ENCODE measurements at places on chromosomes 11 and 22.

DNA sequence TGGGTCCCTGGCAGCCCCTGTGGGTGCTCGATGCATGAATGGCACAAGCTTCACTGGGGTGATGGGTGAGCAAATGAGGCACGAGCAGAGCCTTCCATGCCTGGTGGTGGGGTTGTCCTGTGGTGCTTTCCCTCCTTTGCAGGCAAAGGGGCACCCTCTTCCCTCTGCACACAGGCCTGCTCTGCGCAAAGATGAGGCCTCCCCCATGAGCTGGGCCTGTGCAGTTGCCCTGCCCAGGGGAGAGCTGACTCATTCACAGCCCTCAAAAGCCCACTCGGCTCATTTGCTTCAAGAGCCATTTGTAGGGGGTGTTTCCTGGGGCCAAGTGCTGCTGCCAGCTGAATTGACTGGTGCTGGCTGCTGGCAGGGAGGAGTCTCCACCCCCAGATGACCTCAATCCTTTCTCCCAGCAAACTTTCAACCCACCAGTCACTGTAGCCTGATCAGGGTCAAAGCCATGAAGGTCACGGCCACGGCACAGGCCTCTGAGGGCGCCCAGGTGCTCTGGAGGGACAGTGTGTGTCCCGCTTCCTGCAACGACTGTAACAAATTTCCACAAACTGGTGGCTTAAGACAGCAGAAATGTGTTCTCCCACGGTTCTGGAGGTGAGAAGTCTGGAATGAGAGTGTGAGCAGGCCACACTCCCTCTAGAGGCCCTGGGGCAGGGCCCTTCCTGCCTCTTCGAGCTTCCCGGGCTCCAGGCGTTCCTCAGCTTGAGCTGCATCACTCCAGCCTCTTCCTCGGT lies 48.8 kb upstream of the ANO1 start:
- DNase-seq: no peak

- no peak for DNase-seq
These were observed 1.1 kb upstream of the RASSF10 start for GRCh38 chr11:13008061-13008435.

DNA sequence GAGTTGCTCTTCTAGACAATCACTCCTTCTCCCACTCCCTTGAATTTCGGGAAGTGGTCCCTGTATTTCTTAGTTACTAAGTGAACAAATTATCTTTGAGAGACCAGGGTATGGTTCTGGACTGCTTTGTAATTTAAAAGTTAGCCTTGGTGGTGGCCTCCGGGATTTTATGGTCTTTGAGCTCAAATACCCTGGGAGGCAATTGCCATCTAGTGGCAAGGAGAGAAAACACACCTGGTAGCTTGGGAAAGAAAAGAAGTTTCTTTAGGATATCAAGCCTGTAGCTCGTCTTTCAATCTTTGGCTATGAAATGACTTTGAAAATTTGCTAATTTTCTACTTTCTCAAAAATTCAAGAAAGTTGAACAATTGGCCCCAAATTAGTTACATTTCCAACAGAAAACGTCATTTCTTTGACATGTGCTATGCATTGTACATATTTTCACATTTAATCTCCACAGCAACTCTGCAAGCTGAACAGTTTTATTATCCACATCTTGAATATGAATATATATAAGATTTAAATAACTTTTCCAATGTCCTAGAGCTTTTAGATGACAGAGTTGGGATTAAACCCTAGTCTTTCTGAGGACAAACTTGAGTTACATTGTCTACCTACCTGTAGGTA lies 39.1 kb downstream of the MMP27 start:
- peak; percentile 21 for DNase-seq

- DNase-seq: no peak
These were observed 45.4 kb downstream of the GGTLC2 start for GRCh38 chr22:22689621-22690345.

- DNase-seq: peak; percentile 61
These were observed at the start of gene ZPR1 for GRCh38 chr11:116787786-116788486. TSS of gene ZPR1 (minus strand) at chr11:116788023. CDS start at chr11:116787990, 33 bp downstream.

DNA sequence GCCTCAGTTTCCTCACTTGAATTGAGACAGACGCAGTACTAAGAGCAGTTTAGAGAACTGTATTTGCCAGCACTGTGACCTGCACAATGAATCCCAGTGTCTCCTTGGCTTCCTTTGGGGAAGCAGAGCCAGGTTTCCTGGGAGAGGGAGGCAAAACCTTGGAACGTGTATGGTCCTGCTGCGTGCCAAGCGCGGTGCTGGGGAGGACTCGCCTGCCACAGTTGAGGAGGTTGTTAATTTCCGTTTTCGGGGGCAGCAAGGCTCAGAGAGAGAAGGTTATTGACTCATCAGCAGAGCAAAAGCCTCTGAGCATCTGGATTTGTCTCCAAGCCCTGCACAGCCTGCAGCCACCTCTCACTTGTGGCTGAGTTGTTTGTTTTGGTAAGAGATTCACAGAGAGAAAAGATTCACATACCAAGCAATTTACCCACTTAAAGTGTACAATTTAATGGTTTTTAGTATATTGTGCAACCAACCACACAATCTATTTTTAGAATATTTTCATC lies 10.8 kb downstream of the SYT12 start:
- DNase-seq: no peak

DNA sequence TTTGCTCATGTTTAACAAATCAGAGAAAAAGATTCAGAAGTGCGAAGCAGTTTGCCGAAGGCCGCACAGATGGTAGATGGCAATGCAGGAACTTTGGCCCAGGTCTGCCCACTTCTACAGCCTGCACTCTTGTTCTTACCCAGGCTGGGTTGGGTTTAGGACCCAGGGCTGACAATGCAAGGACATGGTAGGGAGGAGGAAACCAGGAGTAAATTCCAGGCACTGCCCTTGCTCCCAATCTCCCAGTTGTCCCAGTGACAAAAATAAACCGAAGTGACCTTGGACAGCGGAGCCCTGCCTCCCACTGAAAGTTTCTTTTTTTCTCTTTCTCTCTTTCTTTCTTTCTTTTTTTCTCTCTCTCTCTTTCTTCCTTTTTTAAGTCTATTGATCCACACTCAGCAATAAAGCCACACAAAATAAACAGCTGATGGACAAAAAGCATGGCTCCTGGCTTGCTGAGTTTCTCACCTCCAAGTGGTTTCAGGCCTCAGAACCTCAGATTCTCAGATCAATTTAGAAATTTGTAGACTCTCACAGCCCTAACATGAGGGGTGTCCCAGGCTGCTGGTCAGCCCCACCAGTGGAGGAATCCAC lies 33.5 kb upstream of the FCHSD2 start:
- DNase-seq: no peak

- DNase-seq: no peak
These were observed 1288.6 kb upstream of the CNTN5 start for GRCh38 chr11:97732011-97732632.

DNA sequence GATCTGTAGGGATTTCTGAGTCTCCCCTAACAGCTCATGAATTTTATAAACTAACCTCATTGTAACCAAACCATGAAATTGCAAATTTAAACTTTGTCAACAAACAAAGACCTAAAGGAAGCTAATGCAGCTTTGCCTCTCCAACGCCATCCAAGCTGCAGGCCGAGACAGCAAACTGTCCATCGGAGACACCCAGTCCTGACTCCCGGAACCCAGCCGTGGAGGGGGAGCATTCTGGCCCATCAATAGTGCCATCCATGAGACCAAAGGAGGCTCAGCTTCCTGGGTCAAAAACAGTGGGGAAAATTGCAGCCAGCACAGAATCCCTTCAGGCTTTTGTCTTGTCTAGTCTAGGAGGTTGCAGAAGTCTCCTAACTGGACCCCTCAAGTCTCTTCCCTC lies 147.6 kb upstream of the OPCML start:
- DNase-seq: no peak

DNA sequence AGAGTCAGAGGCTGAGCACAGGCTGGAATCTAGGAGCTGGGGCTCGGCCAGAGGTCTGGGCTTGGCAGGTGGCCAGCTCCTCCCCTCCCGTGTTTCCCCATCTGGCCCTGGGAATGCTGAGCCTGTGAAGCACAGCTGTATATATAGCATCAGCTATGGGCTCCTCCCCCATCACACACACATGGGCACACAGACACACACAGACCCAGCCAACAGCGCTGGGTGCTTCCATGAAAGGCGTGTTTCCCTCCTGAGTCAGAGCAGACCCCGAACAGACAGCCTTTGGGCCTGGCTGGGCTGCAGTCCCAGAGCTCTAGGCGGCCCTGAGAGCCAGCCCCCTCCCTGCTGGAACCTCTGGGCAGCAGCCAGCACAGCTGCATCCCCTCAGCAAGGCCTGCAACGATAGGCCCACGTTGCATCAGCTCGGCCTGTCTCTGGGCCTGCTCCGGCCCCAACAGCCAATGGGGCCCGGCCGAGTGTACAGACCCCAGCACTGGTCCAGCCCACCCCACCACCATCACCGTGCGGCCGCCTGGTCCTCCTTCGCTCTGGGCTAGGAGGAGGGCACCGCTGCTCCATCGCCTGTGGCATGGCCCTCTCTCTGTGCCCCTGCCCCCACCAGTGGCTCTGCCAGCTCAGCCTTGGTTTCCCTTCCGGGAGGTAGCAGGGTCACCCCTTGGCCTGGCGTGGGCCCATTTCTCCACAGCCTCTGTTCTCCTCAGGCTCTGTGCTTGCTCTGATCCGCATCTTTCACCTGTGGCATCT lies 7.6 kb upstream of the SERPINH1 start:
- peak; percentile 26 for DNase-seq

- DNase-seq: no peak
These were observed 353.8 kb downstream of the DDX10 start for GRCh38 chr11:109018639-109019038.

- DNase-seq: peak; percentile 43
These were observed 946.0 kb downstream of the FAM181B start for GRCh38 chr11:81787584-81788049.

GRCh38 chr22:24768537-24769374 lies 5.8 kb downstream of the PIWIL3 start:
- DNase-seq: no peak

GRCh38 chr11:112453601-112454577 lies 193.2 kb upstream of the PLET1 start:
- peak; percentile 2 for DNase-seq

GRCh38 chr22:20205964-20206708 lies 55.3 kb upstream of the CCDC188 start:
- DNase-seq: no peak

DNA sequence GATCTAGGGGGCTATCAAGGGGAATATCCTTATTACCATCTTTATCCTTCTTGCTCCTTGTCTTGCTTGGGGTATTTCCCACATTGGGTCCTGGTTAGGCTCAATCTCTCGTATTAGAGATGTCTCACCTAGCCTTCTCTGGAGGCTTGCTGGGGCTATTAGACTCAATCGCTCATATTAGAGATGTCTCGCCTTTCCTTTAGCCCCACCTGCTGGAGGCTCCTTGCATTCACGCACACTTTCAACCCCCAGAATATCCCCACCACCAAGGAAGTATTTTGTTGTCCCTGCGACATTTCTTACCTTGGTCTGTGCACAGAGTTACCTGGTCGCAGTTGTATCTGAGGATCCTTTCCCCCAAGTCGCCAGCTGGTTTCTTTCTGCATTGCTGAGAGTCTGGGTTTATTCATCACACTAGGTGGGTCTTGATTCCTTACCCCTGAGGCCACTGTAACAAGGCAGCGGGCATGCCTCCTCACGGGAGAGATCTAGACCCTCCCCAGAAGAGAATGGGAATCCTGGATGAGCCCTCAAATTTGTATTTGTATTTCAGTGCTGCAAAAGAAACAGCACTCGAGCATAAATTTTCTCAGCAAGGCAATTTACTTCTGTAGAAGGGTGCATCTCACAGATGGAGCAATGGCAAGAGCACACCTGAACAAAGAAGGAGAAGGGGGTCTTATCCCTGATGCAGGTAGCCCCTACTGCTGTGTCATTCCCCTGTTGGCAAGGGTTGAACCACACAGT lies 15.9 kb upstream of the HYLS1 start:
- DNase-seq: peak; percentile 43

DNA sequence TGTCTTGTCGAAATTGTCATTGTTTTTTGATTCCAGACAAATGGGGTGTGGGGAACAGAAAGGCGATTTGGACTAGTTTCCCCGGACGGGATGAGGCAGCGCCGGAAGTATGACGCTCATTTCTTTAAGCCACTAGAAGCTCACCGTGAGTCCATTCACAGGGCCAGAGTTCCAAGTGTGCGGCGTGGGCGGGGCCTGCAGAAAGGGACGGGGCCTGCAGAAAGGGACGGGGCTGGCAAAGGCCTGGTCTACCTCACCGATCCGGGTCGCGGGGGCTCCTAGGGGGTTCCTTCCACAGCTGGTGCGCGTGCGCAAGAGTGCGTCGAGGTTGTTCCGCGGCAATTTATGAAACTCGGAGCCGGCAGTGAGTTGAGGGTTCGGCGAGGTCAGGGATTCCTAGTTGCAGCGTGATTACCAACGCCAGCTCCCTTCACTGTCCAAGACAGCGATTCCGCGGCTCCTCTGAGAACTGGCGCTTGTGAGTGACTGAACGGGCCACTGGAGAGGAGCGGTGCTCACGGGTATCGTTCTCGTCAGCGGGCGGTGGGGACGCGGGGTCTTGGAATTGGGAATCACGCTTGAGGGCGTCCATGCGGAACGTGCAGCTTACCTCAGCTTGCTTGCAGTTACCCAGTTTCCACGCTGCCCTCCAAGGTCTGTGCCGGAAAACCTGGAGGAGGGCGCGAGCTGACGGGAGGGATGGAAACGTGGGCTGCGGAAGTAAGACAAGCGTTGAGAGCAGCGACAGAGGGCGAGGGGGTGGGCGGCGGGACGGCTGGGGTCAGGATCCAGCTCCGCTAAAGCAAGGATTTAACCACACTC lies at the start of gene ZNF215:
ZNF215 (plus strand) TSS at position 219 of the 822 bp plus-strand sequence. CDS start 5,847 bp downstream, outside the sequence.
- peak; percentile 63 for DNase-seq

GRCh38 chr22:35620624-35621251 lies 3.6 kb upstream of the MB start:
- DNase-seq: peak; percentile 40

DNA sequence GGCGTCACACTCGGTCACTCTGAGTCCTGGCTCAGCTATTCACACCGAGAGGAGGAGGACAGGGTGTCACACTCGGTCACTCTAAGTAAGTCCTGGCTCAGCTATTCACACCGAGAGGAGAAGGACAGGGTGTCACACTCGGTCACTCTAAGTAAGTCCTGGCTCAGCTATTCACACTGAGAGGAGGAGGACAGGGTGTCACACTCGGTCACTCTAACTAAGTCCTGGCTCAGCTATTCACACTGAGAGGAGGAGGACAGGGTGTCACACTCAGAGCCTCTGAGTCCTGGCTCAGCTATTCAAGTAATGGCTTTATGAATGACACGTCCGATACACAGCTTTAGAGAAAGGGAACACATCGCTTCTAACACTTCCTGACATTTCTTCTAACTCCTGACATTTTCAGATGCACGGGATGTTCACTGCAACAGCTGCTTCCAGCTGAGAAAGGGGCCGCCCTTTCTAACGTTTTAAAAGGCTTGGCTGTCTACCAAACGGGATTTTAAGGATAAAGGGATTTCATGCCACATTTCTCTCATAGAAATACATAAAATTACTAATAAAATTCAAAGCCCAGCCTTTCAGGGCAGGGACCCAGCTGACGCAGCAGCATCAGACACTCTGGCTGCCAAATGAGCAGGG lies 28.1 kb downstream of the DRD4 start:
- DNase-seq: no peak

- DNase-seq: peak; percentile 91
These were observed 171.9 kb downstream of the SHANK2 start for GRCh38 chr11:71080239-71081097.

GRCh38 chr11:16738947-16739815 lies 734 bp downstream of the C11orf58 start:
- DNase-seq: peak; percentile 14
